ENCODE measurements at places on chromosomes 5 and 9. TPM values are rescaled to one million over a fixed set of nuclear protein-coding genes. Genes with fewer than 3 reads are reported as not detected.

PCDHGB6 gene
- total RNA-seq: 12.0 TPM

DBH gene
- 0.79 TPM for total RNA-seq

CDC20B gene
- not detected for total RNA-seq

NTNG2 gene
- total RNA-seq: 2.8 TPM

CATSPER3 gene
- total RNA-seq: not detected

Data from urinary bladder (tissue), 4 donors.